Fibroblast of upper back skin (primary cell): ENCODE measurements at places on chromosomes 4 and X.

- no peak for DNase-seq
These were observed 41.8 kb downstream of the AWAT2 start for GRCh38 chrX:70007946-70008345.

GRCh38 chr4:166049036-166049435 is 176.0 kb downstream of the TLL1 start:
- no peak for DNase-seq

DNA sequence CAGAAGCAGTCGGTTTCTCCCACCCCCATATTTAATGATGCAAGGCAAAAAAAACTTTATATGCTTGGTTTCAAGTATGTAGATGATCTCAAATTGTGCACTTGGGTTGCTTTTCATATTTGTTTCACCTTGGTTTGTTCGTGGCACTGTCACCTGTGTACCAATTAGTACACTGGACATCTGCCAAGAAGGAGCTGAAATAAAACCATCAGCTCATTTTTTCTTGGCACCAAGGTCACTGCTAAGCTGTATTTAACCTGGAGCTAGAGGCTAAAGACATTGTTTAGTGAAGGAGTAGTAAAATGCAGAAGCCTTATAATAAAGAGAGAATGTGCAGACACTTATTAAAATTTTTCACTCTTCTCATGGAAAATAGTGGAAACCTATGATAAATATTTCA is 430.8 kb downstream of the ARHGAP24 start:
- DNase-seq, result no peak

GRCh38 chr4:30600246-30601017 is 119.7 kb upstream of the PCDH7 start:
- peak; percentile 84 for DNase-seq

DNA sequence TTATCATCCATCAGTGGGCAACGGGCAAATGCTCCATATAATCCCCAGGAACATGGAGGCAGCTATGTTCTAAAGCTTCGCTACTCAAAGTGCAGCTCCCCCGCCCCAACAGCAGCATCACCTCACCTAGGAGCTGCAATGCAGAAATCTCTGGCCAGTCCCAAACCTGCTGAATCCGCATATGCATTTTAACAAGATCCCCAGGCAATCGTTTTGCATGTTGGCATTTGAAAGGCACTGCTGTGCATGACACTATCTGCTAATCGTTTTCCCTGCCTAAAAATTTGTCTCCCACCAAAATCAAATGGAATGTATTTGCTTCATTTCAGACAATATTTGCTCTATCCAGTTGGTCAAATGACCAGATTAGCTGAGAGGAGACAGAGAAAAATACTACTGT is 15.2 kb downstream of the ADGRG2 start:
- DNase-seq, result no peak

DNA sequence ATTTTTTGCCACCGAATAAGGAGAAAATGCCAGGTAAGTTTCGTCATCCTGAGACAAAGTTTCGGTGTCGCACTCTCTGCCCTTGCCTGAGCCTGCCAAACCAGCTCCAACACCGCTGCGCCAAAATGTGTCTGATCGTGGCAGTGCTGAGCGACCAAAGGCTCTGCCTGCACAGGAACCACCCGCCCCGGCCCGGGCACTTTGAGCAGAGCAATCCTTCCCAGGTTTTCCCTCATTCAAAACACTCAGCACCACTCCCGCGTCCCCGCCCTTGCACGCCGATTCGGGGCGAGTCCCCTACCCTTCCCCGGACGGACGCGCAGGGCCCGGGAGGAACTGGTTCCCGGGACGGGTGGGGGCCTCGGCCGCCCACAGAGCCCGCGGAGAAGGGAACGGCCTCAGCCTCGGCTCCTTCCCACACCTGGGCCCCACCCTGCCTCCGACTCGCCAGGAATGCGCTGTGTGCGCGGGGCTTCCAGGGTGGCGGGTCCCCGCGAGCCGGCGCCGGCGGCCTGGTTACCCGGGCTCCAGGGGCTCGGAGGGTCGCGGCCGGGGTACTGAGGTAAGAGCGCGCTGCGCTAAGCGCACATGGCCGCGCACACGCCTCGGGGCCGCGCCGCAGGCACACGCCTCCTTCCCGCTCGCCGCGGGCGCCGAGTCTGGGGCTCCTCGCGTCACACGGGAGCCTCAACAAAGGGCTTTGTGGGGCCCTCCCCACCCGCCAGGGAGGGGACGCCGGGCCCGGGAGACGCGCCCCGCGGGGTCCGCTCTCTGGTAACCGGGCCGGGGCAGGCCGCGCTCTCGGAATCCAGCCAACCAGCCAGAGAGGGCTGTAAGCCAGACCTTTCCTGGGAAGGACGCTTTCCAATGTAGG is at the start of gene C4orf36:
Gene C4orf36 (minus strand): TSS at position 661 of the 874 bp plus-strand sequence. CDS start 902 bp downstream, outside the sequence.
- DNase-seq, result peak; percentile 36

- no peak for DNase-seq
These were observed 92.0 kb downstream of the NFKB1 start for GRCh38 chr4:102593147-102593546.

GRCh38 chr4:181569553-181569952 is 673.6 kb upstream of the TENM3 start:
- peak; percentile 70 for DNase-seq

GRCh38 chrX:125108921-125109320 is 210.8 kb upstream of the TEX13C start:
- DNase-seq, result no peak

DNA sequence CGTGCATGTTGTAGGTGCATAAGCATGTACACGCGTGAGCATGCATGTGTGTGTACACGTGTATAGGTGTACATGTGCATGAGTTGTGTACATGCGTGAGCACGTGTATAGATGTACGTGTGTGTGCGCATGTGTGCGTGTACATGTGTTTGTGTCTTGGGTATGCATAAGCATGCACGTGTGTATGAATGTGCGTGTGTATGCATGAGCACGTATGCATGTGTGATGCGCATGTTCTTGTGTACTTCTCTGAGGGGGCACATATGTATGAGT is 9.0 kb downstream of the NAT8L start:
- DNase-seq, result no peak

- DNase-seq, result no peak
These were observed 46.2 kb upstream of the FAM9A start for GRCh38 chrX:8847360-8847759.

- DNase-seq, result peak; percentile 99
These were observed 677 bp downstream of the PTPN13 start for GRCh38 chr4:86594559-86595425.

DNA sequence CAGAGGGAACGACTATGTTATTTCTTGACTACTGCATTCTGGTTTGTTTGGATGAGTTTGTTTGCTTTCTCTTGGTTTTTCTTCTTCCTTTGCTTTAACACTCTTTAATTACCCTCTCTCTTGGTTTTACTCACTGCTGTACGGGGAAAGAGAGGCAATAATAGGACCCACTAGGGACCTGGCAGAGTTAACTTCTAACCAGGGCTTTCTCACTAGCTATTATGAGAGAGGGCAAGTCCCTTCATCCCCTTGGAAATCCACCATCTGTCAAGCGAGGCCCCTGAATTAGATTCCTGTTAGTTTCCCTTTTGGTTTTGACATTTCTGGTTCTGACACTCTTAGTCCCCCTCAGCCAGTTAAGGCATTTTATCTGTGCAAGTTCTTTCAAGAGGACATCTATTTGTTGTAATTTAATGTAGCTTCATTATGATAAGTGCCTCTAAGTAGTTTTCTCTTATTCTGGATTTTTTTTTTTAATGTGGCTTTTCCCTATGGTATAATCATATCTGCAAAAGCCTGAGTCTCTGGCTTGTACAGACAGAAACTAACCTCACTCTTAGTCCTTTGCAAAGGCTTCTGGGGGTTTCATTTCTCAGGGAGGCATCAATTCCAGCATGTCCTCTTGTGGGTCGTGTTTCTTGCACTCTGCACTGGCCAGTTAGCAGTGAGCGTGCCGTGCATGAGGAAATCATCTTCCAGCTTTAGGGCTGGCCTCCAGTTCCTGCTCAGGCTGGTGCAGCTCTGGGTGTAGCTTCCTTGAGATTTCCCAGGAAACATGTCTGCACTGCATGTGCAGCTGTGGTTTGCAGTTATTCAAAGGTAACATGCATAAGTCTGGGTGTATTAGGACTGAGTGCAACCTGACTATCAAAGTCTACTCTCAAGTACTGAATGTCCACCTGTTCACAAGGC is 221.3 kb downstream of the STIM2 start:
- no peak for DNase-seq

DNA sequence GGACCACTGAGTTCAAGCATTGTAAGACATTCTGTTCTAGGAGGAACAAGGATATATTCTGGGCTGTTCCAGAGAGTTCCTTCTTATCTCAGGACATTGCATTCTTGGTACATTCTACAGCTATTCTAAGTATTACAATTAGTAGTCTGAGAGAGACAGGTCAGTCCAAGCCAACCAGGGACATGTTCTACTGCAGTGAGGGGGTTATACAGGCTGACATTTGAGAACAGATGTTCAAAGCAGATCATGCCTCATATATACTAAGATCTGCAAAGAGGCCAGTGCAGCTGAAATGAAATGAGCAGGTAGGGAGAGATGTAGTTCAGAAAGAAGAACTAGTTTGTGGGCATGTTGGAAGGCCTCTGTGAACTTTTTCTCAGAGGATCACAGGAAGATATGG is 142.0 kb downstream of the CENPC start:
- DNase-seq, result no peak

- peak; percentile 9 for DNase-seq
These were observed 46.0 kb upstream of the TMPRSS11E start for GRCh38 chr4:68401231-68401630.

- DNase-seq, result peak; percentile 11
These were observed 41.0 kb upstream of the GATB start for GRCh38 chr4:151801547-151802516.

GRCh38 chr4:146972036-146972435 is 26.4 kb upstream of the TTC29 start:
- DNase-seq, result no peak

DNA sequence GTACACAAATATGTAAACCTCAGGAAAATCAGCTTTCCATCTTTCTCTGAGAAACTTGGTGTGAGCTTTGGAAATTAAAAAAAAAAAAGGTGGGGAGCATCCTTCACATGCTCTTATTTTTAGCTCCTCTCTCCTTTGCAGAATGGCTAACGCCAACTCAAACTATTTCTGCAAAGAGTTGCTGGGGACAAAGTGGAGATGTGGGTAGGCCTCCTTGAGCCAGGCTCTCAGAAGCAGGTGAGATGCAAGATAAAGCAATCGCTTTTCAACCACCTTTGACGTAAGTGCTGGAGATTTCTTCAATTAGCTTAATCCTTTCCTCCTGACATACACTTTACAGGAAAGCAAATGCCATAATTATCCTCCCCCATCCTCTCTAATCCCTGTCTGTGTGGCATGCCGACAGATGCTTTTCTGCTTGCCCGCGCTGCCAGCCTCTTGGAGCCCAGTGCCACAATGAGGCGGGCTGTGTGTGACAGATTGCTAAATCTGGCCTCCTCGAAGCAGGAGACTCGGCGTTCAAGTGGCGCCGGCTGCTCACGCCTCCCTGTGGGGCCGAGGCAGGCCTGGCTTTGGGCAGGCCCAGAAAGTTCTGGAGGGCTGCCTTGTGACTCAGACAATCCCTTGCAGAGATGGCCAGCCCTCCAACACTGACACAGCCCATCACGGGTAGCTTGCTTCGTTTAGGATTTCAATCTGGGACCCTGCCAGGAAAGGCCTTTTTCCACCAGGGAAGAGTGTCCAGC is 64.9 kb upstream of the SOD3 start:
- DNase-seq, result peak; percentile 53

- DNase-seq, result peak; percentile 17
These were observed 27.9 kb upstream of the ZCCHC12 start for GRCh38 chrX:118795528-118796280.

DNA sequence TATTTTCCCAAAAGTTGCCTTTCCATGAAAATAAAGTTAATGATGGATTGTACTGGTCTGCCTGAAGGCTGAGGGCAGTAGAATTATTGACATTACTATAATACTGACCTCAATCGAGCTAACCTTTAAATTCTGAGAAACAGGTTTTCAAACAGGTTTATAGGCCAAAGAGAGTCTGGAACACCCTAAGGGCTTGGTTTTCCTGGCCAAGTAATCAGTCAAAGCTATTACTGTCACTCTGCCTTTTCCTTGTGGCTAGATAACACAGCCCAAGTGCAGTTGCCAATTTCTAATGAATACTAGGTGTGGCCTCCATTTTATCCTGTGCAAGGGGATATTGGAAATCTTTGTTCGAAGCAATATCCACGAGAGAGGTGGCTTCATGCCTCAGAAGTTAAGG is 75.2 kb downstream of the INTS12 start:
- no peak for DNase-seq

DNA sequence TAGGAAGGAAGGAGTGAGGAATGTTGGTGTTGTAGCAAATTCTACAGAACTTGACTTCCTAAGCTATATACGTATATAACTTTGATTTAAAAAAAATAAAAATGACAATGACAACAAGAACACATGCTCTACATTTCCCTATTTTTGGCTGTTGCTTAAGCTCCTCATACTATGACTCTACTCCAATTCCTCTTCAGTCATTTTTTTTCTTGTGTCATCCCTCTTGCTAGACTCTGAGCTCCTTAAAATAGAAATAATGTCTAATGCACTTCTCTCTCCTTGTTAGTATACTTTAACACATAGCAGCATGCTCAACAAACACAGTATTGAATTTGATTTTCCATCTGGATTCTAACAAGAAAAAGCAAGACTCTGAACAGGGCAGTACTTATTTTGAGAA is 144.0 kb downstream of the HDX start:
- DNase-seq, result no peak

DNA sequence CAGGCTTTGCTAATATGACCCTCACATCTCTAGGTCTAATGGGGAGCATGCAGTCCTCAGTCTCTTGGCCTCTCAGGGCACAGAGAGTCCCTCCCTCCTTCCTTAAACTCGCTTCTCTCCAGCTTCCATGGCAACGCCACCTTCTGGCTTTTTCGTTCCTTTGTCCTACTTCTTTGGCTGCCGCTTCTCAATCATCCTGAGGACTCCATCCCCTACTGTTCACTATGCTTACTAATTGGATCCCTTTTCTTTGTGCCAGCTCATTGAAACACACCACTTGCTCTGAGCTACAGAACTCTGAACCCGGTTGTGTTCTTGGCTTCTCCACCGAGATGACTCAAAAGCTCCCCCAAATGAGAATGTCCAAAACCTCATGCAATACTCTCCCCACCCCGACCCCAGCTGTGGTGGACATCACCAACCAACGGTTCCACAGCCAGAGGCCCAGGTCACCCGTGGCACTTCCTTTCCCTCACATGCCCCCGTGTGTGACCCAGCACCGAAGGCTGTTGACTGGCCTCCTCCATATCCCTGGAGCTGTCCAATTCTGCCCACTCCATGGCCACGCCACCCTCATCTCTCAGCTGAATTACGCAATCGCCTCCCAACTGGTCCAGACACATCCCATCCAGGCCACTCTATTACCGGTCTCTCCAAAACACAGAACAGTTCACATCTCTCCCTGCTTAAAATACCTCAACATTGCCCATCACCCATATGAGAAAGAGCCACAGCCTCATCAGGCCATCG is 34.7 kb downstream of the CRMP1 start:
- DNase-seq, result no peak

GRCh38 chr4:60506061-60506460 is 694.1 kb upstream of the ADGRL3 start:
- DNase-seq, result no peak

- DNase-seq, result no peak
These were observed 155.8 kb downstream of the AMMECR1 start for GRCh38 chrX:110162131-110162530.
